ENCODE measurements at places on chromosomes 13 and 19.

DNA sequence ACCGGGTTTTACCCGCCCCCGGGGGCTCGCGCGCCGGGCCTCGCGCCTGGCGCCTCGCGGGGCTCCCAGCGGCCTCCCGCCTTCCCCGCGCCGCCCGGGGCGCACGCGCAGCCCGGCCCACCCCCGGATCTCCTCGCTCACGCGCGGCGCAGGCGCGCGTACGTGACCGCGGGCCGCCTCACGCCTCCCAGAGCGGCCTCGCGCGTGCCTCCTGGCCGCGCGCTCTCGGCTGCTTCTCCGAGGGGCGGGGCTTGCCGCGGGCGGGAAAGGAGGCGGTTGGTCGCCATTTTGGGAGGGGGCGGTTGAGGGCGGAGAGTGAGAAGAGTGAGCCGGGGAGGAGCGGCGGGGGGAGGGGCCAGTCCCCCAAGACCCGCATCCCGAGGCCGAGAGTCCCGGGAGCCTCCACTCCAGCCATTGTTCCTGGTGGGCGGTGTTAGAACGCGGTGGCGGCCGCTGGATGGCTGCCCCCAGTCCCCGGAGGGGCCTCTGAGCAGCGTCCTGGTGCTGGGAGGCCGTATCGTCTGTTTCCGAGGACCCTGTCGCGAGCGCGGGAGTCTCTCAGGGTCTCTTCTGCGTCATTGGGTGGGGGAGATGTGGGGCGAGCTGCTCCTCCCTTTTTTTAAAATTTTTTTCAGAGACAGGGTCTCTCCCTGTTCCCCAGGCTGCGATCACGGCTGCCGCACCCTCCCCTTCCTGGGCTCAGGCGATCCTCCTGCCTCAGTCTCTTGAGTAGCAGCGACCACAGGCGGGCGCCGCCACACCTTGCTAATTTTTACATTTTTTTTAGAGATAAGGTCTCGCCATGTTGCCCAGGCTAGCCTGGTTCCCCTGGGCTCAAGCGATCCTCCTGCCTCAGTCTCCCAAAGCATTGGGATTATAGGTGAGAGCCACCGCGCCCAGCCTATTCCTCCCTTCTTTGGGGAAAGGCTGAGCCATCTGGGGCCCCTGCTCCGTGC lies at the start of gene ZNF541:
TSS of gene ZNF541 (minus strand) at position 78 of the 956 bp plus-strand sequence. CDS start 17,292 bp downstream, outside the sequence.
- DNase-seq, result no peak

DNA sequence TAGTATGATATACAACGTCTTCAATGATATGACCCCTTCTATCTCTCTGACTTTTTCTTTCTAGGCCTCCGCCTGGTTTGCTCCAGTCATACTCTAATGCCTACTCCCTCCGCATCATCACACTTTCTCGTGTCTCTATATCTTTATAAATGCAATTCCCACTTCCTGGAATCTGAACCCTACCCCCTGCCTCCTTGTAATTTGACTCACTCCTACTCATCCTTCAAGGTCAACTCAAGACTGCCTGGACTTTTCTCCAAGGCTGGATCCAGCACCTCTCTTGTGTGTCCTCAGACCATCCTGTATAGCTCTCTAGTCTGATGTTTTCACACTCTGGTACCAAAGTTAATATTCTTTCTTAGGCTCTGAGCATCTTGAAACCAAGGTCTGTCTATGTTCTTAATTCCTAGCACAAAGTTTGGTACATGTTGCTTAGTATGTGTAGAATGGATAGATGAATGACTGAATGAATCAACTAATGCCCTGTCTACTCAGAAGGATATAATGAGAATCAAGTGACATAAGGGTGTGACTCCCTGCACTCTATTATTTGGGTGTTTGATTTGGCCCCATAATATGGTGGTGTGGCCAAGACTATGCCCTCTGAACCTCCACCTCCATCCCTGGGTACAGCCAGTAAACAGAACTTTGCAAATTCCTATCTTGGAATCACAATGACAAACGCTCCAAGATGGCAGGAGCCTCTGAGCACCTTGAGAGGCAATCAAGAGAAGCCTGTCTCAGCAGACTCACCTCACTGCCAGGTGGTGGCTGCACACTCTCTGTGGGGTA lies 74.3 kb upstream of the SERP2 start:
- DNase-seq, result no peak

GRCh38 chr19:4557971-4558941 lies 1.2 kb downstream of the SEMA6B start:
- peak; percentile 75 for DNase-seq

GRCh38 chr13:114140131-114140905 lies 7.9 kb upstream of the RASA3 start:
- DNase-seq, result peak; percentile 49

- DNase-seq, result no peak
Measured at GRCh38 chr19:56927791-56928207, 87.3 kb upstream of the PEG3 start.

DNA sequence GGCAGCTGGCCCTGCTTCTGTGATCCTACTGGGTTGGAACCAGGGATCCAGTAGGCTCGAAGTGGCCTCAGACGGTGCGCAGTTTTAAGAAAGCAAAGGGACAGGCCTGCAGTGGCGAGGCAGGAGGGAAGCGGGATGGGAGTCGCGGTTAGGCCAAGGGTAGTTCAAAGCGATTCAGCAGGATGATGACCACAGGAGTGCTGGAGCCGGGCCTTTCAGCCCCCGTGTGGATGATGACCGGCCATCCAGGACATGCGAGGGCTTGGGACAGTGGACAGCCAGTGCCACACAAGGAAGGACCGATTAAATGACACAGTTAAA lies 854 bp downstream of the RNASEH2B start:
- DNase-seq, result peak; percentile 80

GRCh38 chr13:37663724-37664123 lies 65.2 kb upstream of the POSTN start:
- no peak for DNase-seq

DNA sequence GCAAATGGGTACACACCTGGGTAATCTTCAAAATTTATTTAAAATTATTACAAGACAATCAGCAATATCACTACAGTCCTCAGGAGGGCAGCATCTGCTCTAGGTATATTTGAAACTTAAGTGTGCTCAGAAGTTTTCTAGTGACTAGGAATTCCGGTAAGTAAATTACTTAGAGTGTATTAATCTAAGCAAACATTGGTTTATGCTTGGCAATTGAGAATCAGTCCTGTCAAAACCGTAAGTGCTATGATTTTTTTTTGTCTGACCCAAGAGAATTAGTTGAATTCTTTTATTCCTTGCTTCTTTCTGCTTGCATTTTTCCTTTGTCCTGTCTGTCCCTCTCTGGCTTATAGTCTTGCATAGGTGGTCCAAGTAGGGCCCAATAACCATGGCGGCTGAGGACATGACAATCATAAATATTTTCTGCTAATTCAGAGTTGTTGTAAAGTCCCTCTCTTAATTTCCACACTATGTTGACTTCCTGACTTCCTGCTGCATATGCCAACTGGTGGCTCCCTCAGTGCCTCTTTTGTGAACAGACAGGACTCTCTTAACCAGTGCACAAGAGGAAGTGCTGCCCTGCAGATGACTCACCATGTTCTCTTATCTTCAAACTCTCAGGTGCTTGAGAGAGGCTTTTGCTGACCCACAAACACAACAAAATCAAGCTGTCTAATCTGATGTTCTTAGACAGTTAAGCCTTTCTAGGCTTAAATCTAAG lies 82.2 kb downstream of the SLAIN1 start:
- peak; percentile 94 for DNase-seq

DNA sequence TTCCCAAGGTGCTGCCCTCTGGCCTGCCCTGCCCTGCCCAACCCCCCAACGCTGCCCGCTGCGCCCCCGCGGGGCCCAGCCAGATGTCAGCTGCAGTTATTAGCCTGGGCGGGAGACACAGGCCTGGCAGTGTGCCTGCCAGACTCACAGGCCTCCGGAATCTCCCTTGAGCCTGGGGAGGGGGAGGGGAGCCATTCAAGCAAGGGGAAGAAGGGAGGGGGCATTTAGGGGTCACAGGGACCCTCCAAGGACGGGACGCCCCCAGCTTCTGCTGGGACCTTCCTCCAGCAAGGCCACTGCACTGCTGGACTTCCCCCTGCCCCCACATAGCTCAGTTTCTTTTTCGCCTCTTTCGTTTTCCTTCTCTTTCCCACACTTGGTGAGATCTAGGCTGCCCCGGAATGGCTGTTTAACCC lies 2.6 kb upstream of the JUNB start:
- peak; percentile 80 for DNase-seq

GRCh38 chr13:50676602-50677001 lies 166.9 kb downstream of the DLEU7 start:
- DNase-seq, result peak; percentile 53

- peak; percentile 97 for DNase-seq
Measured at GRCh38 chr19:11797491-11797890, 832 bp upstream of the ZNF491 start.

GRCh38 chr13:104594806-104595205 lies 1528.6 kb upstream of the SLC10A2 start:
- no peak for DNase-seq

GRCh38 chr19:13461536-13461935 lies 44.7 kb downstream of the CACNA1A start:
- no peak for DNase-seq

- DNase-seq, result no peak
Measured at GRCh38 chr19:1491114-1491848, at the start of gene REEP6. TSS of gene REEP6 (plus strand) at chr19:1491181. CDS start at chr19:1491270, 89 bp downstream.

- DNase-seq, result no peak
Measured at GRCh38 chr13:79933389-79933788, 407.5 kb downstream of the SPRY2 start.

- no peak for DNase-seq
Measured at GRCh38 chr13:112529216-112529615, 58.7 kb downstream of the TUBGCP3 start.

GRCh38 chr13:109983447-109983846 lies 197.1 kb upstream of the IRS2 start:
- DNase-seq, result no peak

- DNase-seq, result peak; percentile 4
Measured at GRCh38 chr19:27776020-27776419, 1436.9 kb downstream of the UQCRFS1 start.

- no peak for DNase-seq
Measured at GRCh38 chr13:101811881-101812280, 359.4 kb downstream of the ITGBL1 start.

DNA sequence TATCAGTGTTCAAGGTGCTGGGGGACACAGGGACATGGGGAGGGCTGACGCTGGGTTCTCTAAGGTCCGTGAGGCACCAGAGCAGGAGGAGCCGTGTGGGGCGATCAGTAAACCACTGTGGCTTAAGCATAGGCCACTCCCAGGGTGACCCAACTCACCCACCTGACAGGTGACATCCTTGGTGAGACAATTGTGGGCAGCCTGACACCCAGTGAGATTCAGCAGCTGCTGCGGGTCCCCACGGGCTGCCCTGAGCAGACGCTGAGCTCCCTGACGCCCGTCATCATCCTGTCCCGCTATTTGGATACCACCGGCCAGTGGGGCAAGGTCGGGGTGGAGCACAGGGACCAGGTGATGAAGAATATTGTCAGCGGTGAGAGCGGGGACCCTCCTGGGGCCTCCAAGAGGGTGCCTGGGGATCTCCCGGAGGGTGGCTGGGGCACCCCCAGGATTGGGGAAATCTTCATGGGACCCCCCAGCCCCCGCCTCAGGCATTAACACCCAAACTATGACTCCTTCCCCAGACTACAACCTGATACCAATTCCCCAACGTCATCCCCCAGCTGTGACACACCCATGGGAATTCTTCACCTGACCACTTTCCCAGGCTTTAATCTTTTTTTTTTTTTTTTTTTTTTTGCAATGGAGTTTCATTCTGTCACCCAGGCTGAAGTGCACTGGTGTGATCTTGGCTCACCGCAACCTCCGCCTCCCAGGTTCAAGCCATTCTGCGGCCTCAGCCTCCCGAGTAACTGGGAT lies 33.3 kb upstream of the SHFL start:
- DNase-seq, result no peak

- no peak for DNase-seq
Measured at GRCh38 chr19:44788971-44789370, 11.3 kb downstream of the CBLC start.

DNA sequence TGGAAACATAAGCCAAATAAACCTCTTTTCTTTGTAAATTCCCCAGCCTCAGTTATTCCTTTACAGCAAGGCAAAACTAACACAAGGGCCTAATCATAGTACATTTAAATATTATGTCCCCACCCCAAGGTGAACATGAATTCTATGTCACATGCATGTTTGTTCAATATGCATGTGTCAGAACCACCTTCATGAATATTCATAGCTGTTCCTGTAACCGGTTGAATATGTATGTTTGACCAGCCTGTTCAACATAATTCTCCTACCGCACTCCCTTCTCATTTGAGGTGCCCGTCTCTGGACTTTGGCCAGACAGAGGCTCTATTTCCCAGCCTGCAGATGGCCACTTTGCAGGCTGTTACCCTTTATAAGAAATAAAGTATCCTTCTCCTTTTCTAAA lies 769.4 kb upstream of the SLITRK1 start:
- no peak for DNase-seq

GRCh38 chr13:30705680-30706079 lies 29.7 kb upstream of the ALOX5AP start:
- no peak for DNase-seq

DNA sequence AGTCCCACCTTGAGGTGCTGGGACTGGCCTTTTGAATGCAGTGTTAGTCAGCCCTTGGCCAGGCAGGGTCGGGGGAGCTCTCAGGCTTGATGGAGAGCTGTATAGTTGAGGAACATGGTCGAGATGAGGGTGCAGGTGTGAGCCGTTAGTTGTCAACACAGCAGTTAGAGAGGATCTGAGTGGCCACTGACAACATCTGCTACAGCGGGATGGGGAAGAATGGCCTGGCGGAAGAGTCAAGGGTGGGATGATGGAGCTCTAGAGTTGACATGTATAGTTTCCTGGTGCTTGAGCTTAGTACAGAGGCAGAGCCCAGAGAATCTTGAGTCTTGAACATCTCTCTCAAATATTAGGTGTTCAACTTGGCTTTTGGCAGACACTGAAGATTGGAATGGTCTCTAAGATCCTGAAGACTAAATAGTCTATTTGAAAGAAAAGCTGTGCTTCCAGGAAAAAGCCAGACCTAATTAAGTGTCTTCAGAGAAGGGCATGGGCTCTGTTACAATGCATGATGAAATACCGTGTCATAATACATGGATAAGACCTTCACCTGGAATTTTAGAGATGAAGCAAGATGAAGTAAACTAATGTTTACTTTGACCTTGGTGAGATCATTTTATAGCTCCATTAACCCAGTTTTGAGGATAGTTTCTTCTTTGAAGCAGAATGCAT lies 9.7 kb downstream of the PCCA start:
- peak; percentile 61 for DNase-seq

GRCh38 chr19:34173193-34173956 lies 1.1 kb downstream of the LSM14A start:
- peak; percentile 77 for DNase-seq

GRCh38 chr19:36113894-36114720 lies 568 bp downstream of the POLR2I start:
- DNase-seq, result no peak
